ENCODE measurements at places on chromosomes 13 and 19. TPM values are rescaled to one million over a fixed set of nuclear protein-coding genes. Genes with fewer than 3 reads are reported as not detected.

The ZNF69 gene
- not detected for total RNA-seq

The ARHGEF7 gene
- 46.2 TPM for total RNA-seq

GRCh38 chr13:26992951-26993719, 178.5 kb downstream of the USP12 start:
- no peaks in the 10 kb centered on the region for H3K27me3 ChIP-seq
- no peak overlapping the region for H3K4me3 ChIP-seq
- H3K36me3 ChIP-seq, result no peaks in the 10 kb centered on the region
- H3K27ac ChIP-seq, result no peak overlapping the region
- no peaks in the 10 kb centered on the region for H3K4me1 ChIP-seq

- H3K4me3 ChIP-seq, result no peak overlapping the region
- no peak overlapping the region for H3K27ac ChIP-seq
- no peaks in the 10 kb centered on the region for H3K27me3 ChIP-seq
- DNase-seq, result no peak
- H3K4me1 ChIP-seq, result no peaks in the 10 kb centered on the region
Measured at GRCh38 chr19:34502582-34503411, 21.2 kb downstream of the WTIP start.

- H3K4me3 ChIP-seq, result no peak overlapping the region
- H3K36me3 ChIP-seq, result no peaks in the 10 kb centered on the region
- H3K27me3 ChIP-seq, result no peaks in the 10 kb centered on the region
- no peak overlapping the region for H3K27ac ChIP-seq
- no peaks in the 10 kb centered on the region for H3K4me1 ChIP-seq
Measured at GRCh38 chr19:29735829-29736228, 20.8 kb upstream of the C19orf12 start.

DNA sequence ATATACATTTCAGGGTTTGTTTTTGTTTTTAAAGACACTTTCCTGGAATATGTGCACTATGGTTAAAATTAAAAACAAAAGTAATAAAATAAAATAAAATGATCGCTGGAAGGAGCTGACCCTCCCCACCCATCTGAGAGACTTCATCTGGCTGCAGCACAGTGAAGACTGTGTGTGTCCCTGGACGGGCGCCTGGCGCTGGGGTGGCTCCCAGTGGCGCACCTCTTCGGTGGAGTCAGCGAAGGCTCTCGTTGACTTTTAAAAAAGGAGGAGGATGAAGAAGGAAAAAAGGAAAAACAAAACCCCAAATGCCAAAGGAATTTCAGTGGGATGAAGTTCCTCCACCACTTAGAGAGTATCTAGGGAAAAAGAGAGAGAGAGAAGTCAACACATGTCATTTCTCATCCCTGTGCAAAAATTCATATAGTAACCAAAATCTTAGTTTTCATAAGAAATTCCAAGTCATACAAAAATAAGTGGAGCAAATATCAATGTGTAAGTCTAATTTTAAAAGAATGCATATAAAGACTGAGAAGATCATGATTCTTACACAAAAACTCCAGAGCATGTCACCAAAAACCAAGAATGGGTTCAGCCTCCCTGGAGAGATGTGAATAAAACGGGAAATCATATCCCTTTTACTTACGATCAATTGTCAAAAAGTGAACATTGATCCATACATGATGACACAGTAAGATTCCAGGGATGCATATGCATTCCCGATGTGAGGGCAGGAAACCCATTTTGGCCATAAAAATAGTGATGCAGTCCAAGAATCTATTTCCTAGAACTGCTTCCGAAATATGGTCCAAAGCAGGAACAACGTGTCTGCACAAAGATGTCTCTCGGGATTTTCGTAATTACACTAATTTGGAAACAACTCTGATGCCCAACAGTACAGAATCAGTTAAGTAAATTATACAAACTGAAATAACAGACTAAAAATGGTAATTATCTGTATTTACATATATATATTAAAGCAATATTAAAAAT, 123.8 kb downstream of the STK24 start:
- H3K4me1 ChIP-seq, result no peaks in the 10 kb centered on the region
- no peak overlapping the region for H3K4me3 ChIP-seq
- H3K27me3 ChIP-seq, result no peaks in the 10 kb centered on the region
- no peak overlapping the region for H3K27ac ChIP-seq
- H3K36me3 ChIP-seq, result peaks cover 29% of the 10 kb centered on the region

GRCh38 chr19:18110609-18111232, 13.1 kb downstream of the MAST3 start:
- no peaks in the 10 kb centered on the region for H3K36me3 ChIP-seq
- no peaks in the 10 kb centered on the region for H3K27me3 ChIP-seq
- peak overlapping the region; percentile 67 for H3K4me3 ChIP-seq
- H3K27ac ChIP-seq, result peak overlapping the region; percentile 59

Data from HCT116 (cell line).